GM12892 (cell line): ENCODE measurements at places on chromosomes 5 and 9.

- no peak for DNase-seq
These were observed 127.1 kb downstream of the DIRAS2 start for GRCh38 chr9:90515510-90515909.

- peak; percentile 72 for DNase-seq
These were observed 22.2 kb downstream of the AHRR start for GRCh38 chr5:343461-344401.

DNA sequence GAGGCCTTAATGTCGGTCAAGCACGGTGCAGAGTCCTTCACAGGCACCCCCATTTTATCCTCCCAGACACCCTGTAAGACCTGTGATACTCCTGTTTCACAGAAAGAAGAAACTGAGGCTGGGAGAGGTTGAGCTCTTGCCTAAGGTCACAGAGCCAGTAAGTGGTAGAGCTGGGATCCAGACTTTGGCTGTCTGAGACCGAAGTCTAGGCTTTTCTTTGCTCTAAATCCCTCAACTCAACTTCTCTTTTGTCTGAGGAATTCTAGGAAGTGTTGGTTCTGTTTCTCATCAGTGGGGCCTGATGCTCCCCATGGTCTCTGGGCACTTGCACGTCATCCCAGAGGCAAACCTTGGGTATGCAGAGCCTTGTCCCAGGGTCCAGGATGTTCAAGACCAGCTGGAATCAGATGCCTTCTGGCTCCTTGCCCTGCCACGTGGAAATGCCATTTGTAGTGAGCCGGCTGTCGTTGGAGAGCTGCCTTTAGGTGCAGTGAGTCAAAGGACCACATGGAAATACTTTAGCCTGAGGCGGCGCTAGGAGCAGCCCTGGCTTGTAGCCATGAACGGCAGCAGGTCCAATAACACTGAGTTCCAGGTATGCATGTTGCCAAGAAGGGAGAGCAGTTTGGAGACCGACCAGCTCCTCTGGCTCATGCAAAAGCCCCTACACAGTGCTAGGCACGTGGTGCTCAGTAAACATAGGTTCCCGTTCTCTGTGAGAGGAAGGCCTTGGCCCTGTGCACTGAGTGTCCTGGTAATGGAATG is 9.2 kb downstream of the DCANP1 start:
- DNase-seq = no peak

GRCh38 chr9:134225816-134226215 is 61.5 kb upstream of the RNU6ATAC start:
- DNase-seq = no peak

- no peak for DNase-seq
These were observed 1.1 kb downstream of the GSN start for GRCh38 chr9:121268851-121269641.

- DNase-seq = no peak
These were observed 12.0 kb downstream of the TTC33 start for GRCh38 chr5:40743771-40744170.

- no peak for DNase-seq
These were observed 129.3 kb upstream of the EPB41L4A start for GRCh38 chr5:112548246-112548881.

DNA sequence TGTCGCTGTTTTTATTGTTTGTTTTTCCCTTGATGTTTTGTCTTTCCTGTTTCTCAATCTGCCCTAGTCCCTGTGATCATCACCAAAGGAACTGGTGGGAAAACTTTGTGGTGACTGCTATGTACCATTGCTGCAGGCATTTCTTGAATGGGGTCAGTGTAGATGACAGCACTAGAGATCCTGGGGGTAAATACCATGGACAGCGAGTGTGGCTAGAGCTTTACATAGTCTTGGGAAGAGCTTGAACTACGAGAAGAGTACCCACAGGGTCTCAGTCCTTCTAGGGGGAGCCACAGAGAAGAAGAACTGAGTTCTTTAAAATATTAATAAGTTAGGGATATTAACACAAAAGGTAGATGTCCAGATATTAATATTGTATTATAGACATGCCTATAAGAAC is 138.8 kb downstream of the PAM start:
- DNase-seq = no peak

GRCh38 chr5:17359451-17360011 is 138.5 kb upstream of the TAF11L2 start:
- no peak for DNase-seq

DNA sequence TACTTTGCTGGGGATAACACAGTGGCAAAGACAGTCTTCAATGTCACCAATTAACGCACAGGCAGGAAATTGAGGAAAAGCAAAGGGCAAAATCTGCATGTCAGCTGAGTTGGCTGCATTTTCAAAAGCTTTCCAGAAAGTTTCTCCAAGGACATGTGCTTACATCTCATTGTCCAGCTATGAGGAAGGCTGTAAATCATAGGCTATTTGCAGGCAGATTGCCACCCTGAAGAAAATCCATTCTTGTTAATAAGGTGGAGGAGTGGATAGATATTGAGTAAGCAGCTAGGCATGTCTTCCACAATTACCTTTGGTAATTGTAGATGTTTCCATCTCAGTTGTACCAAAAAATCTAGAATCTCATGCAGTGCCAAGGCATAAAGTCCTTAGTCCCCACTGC is 278.0 kb upstream of the NUDT12 start:
- no peak for DNase-seq

GRCh38 chr5:932628-933250 is 40.1 kb downstream of the TRIP13 start:
- DNase-seq = no peak

DNA sequence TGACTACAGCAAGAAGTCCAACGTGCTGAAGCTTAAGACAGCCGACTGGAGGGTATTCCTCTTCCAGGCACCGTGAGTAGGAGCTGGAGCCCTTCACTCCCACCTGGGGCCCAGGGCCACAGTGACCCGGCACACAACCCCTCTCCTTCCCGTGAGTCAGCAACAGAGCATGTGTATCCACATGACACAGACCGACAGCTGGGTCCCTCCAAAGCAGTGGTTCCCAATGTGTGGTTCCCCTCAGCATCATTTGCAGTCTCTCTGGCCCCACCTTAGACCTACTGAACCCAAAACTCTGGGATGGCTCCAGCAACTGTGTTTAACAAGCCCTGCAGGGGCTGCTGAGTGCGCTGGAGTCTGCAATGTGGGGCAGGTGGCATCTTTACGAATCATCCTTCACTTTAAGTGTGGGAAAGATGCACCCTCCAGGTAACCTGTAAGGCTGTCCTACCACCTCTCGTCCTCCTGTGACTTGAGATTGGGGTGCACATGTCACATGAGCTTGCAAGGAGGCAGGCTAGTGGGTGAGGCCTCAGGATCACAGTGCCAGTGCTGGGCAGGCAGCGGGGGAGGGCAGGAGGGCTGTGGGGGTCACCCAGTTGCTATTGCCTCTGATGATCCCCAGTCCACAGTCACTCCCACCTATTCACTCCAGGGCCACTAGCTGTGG is 42.2 kb downstream of the PSD2 start:
- DNase-seq = no peak

DNA sequence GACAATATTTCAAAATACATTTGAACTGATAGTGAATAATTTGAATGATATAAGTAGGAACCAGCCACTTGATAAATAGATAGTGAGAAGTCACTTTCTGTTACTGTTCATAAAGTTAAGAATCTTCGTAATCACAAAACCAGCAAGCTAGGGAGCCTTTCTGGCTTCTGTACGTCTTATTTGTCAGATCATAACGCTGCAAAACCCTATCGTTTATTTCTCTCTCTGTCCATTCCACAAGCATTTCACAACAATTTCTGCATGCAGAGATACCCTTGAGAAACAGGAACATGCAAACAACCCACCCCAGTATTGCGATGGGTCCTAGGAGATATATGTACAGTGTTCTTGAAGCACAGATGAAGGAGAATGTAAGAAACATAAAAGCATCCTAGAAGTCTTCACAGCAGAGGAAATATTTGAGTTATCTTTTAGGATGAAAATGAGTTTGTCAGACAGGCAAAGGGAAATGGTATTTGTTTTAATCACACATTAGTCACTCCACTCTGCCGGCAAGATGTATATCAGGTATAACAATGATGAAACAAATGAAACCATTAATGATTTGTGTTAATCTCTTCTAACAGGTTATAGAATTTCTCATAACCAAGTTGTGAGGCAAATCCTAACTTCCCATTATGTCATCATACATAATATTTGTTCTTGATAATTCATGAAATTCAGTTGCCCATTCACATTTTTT is 668.7 kb upstream of the FTMT start:
- DNase-seq = no peak

- no peak for DNase-seq
These were observed 571 bp upstream of the MARCHF11 start for GRCh38 chr5:16179936-16180788.

DNA sequence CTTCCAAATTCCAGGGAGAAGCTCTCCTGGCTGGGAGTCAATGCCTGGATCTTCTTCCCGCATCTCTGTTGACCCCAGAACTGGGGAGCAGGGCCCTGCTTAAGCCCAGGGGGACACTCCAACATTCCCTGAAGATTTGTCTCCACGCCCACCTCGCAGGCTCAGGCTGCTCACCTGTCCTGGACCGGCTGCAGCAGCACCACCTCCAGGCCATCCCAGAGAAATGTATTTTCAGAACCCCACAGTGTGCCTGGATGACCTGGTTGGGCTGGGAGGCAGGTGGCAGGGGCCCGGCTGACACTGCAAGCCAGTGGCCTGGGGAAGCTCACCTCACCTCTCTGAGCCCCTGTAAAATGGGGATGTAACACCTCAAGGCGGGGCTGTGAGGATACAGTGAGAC is 27.1 kb upstream of the ZBTB43 start:
- DNase-seq = no peak

DNA sequence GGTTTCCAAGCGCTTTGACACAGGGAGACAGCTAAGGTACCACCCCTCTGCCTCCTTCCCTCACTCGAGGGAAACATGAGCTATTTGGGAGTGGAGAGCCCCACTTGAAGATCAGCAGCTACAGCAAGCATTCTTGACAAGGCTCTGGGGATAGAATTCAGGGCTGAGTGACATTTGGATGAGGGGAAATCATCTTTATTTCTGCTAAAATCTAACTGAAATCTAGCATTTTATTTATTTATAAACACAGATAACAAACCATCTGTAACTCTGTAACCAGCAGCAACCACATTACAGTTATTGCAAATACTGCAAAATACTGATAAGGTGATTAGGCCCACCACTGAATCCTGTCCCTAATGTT is 22.4 kb downstream of the RNF130 start:
- DNase-seq = no peak

DNA sequence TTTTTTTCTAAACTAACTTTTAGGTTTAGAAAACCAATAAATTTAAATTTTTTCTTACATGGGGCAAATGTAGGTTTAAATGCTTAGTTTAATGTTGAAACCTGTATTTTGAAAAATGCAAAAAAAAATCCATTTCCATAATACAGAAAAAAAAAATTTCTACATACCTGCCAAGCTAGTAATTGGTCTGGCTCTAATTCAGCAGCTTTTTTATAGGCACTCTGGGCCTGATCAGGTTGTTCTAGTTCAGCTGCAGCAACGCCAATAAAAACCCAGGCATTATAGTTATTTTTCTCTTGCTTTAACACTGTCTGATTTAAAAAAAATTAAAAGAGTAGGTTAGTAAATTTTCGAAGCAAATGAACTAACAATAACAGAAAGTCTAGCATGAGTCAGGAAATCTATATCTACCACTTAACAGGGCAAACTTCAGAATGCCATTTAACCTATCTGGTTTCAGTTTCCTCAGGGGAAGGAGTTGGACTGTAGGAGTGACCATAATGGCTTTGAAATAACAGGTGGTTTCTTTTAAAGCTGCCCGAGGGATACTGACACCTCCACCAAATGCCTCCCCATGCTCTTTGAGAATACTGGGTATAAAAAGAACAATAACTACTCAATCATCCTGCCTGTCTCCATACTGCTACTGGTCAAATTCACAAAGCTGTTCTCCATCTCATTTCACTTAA is 11.6 kb downstream of the SKIC3 start:
- DNase-seq = no peak

DNA sequence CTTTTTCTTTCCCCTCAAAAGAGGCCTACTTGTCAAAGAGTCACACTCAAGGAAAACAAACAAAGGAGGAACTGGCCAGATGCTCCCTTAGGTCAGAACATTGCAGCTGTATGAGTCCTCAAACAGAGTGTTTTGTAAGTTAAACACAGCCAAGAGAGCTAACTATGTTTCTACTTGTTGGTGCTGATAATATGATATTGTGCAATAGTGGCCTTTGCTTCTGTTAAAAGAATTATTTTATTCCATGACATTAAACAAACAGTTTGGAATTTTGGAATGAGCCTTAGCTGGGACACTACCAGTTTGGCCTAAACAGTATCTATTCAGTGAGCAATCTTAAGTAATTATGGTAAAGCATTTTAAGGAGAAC is 56.0 kb upstream of the TPD52L3 start:
- no peak for DNase-seq

- DNase-seq = no peak
These were observed 79.7 kb upstream of the ICE1 start for GRCh38 chr5:5342784-5343183.

- DNase-seq = no peak
These were observed 7.6 kb downstream of the SHROOM1 start for GRCh38 chr5:132822650-132823480.

DNA sequence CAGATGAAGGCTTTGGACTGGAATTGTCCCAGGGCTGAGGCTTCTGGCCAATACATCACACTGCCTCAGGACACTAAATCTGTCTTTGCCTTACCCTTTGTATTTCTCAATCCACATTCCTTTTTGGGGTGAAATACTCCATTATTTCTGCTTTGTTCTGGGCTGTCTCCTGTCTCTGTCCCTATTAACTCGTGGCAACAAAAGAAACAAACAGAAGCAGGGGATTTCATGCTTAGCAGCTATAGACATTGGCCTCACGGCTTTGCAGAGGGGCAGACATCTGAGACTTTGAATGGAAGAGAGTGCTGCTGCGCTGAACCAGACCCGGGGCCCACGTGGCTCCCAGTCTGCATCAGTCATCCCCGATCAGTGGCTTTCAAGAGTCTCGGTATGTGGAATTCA is 129.7 kb downstream of the ARL15 start:
- DNase-seq = no peak

DNA sequence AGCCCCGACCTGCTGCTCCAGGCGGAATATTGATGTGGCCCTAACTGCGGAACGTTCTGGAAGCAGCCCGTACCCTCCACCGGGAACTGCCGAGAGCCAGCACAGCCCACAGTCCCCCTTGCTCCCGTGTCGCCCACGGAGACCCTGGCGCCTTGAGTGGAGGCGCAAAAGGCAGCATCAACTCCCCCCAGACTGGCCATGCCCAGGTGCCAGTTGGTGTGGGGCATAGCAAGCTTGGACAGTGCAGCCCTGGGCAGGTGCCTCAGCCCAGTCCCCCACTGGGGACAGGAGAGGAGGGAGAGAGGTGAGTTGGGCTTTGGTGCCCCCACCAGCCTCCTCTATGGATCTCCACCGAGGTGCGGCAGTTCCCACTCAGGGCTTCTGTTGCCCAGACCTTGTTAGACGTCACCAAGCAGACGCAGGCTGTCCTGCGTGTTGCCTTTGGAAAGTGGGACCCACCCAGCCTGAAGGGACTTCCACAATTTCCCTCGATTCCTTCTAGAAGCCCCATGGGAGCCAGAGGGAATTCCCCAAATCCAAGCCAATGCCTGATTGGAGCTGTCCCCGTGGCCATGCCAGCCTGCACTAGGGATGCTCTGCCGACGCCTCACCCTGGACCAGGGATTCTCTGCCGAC is 19.8 kb upstream of the NRARP start:
- no peak for DNase-seq
